ENCODE measurements at places on chromosomes 4 and X.

DNA sequence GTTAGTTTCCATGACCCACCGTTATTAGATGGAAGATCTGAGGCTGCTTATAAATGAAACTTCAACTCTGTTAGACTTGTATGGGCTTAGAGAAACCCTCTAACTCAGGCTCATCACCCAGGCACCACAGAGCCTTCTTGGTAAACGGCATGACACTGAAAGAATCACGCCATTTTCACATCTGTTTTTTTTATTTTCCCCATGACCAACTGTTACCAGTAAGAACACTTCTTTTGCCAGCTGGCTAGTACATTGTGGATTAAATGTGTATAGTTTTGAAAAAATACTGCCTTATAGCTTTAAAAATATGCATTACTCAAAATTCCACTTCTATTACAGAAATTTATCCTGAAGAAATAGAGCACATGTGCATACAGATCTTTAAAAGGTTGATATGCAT is 48.0 kb upstream of the APELA start:
- no peak for DNase-seq

GRCh38 chrX:129823522-129823921 is 20.2 kb downstream of the ZDHHC9 start:
- DNase-seq, result no peak

DNA sequence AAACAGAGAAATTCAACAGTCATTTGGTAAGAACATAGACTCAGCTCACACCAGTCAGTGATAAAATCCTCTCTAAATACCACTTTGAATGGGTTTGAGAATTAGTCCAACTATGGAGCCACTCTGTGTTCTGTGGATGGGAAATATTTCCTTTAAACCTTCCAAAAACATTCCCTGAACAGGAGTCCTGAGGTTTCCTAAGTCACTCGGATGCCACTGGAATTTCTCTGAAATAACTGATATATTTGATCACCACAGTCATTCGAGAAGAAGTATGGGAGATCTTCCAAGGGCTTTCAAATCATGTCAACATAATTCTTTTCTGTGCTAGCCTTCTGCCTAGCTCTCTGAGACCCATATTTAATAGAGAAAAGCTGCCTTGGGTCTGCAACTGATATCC is 958.6 kb downstream of the STIM2 start:
- no peak for DNase-seq

- no peak for DNase-seq
Observed at GRCh38 chr4:125796138-125796537, 481.4 kb downstream of the FAT4 start.

- no peak for DNase-seq
Observed at GRCh38 chr4:110198435-110199416, at the start of gene ELOVL6. Gene ELOVL6, minus strand, starts transcription at chr4:110198615. Its CDS starts 280 bp downstream, at chr4:110198335.

DNA sequence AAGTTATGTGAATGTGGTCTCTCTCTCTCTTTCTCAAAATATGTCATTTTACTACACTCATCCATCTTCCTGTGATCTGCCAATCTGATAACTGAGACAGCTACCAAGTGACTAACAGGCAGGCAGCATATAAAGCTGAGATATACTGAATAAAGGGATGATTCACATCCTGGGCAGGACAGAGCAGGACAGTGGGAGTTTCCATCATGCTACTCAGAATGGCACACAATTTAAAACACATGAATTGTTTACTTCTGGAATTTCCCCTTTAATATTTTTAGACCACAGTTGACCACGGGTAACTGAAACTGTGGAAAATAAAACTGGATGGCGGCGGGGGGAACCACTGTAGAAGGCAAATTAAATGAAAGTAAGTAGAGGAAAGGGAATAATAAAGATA is 58.6 kb upstream of the DCTD start:
- no peak for DNase-seq
